ENCODE measurements at places on chromosomes 5 and 9. TPM values are rescaled to one million over a fixed set of nuclear protein-coding genes. Genes with fewer than 3 reads are reported as not detected.

Gene PCDHA1
- total RNA-seq: not detected

Gene TRUB2
- total RNA-seq: 19.8 TPM

Gene C5orf34
- 2.5 TPM for total RNA-seq

Gene GABRA1
- total RNA-seq: not detected

Gene LAMC3
- 0.61 TPM for total RNA-seq

Gene CDH6
- not detected for total RNA-seq

Gene GNAQ
- total RNA-seq: 50.7 TPM

Gene CYLC2
- total RNA-seq: not detected

Gene FAM200C
- 0.84 TPM for total RNA-seq

Gene ANKRD20A1
- total RNA-seq: 2.7 TPM

Gene IFNA2
- not detected for total RNA-seq

Measured in CD4-positive, alpha-beta memory T cell (primary cell).